Caki2 (cell line): ENCODE measurements at places on chromosomes 6 and 20.

- DNase-seq: peak; percentile 33
Measured at GRCh38 chr20:13771853-13772453, 12.8 kb downstream of the ESF1 start.

DNA sequence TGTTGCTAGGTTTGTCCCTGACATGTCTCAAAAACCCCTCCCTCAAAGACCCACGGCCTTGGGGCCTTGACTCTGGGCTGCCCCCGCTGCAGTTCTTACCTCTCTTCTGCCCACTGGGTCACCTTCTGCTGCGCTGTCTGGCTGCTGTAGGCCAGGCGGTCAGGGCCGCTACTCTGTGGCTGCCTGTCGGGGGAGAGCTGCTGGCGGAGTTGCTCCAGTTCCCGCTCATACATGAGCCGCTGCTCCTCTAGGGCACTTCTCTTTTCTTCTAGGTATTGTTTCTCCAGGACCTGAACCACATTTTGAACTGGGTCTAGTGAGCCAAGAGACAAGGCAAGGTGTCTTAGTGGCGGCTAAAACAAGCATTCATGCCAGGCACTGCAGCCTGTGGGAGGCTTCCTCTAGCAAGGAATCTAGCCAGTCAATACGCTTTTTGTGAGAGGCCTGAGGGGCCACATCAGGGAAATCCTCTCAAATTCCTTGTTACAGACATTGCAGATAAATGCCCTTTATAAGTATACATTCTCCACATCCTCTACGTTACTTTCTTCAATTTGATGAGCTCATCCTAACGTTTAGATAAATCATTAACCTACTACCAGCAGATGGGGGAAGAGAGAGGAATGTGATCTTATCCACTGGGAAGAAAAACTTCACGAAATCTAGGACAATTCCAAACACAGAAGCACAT lies 110.3 kb upstream of the NUP153 start:
- DNase-seq: peak; percentile 89

GRCh38 chr20:32718749-32719348 lies 24.4 kb downstream of the COMMD7 start:
- no peak for DNase-seq

GRCh38 chr6:148323344-148323743 lies 19.3 kb upstream of the SASH1 start:
- peak; percentile 77 for DNase-seq

DNA sequence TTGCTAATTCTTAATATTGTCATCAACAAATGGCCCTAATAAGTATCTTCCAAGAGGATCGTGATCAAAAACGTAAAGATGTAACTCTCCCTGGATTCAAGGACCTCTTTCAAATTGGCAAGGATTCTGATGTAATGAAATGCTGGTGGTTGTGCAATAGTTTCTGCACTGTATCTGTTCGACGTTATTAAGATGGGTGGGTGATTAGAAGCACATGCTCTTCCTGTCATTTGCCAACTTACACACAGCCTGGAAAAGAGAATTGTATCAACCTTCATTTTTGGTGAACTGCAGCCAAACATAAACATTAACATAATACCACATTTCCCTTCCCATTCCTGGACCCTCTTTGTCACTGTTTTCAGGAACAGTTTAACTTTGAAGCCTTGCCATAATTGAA lies 9.8 kb downstream of the FOXQ1 start:
- DNase-seq: no peak

GRCh38 chr20:35284267-35284991 lies at the start of gene EIF6:
Gene EIF6, minus strand, starts transcription at chr20:35284772. Its CDS starts 285 bp downstream, at chr20:35284487.
- peak; percentile 87 for DNase-seq

DNA sequence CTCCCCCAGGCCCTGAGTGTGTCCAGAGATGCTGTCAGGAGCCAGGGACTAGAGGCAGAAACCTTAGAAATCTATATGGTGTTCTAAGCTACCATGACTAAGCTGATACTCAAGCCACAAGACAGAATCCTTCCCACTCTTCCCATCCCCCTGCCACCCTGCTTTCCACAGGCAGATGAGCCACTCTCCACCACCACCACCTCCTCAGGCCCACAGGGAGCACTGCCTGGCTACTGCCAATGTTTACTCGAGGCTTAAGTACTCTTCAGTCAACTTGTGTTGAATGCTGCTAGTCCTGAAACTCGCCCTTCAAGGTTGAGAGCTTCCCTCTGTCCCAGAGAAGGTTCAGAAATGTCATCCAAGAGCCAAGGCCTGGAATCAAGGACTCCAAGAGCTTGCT lies 56.2 kb downstream of the CENPW start:
- no peak for DNase-seq

- DNase-seq: no peak
Measured at GRCh38 chr6:35036059-35036827, 104.9 kb downstream of the TCP11 start.
